Hematopoietic multipotent progenitor cell treated with erythropoietin and hydrocortisone succinate and interleukin-3 and kit ligand, for 8 days (in vitro differentiated cells): ENCODE measurements at places on chromosomes 13 and 19.

DNA sequence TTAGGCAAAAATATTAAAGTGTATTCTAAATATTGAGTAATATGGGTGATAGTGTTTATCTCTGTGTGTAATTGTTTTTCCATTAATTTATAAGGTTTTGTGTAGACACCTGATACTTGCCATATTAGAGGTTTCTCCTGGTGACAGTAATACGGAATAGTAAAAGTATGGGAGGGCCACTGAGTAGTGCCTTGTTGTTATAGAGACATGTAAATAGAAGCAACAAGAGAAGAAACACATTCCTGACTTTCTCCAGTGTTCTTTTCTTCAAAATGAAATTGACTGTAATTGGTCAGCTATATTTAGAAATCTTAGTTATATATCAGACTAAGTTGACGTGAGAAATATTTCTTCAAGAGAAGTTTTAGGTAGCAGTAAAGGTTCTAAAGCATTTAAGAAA lies 18.5 kb downstream of the RNASEH2B start:
- no peak for DNase-seq

DNA sequence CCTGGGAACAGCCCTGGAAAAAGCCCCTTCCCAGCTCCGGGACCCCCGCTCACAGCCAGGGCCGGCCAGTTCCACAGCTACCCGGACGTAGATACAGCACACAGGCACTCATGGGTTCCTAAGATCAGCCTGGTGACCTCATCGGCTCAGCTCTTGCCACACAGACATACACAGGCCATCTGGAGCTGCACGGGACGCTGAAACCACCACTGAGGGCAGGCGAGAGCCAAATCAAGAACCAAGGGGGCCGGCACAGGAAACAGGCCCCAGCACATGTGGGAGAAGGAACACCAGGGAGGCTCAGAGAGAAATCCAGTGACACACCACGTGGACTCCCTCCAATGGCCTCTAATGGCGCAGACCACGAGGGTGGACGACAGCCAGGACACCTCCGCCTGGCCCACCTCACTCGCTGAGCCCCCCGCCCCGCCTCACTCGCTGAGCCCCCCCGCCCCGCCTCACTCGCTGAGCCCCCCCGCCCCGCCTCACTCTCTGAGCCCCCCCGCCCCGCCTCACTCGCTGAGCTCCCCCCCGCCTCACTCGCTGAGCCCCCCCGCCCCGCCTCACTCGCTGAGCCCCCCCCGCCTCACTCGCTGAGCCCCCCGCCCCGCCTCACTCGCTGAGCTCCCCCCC lies 69.7 kb upstream of the C13orf46 start:
- DNase-seq, result peak; percentile 35

GRCh38 chr13:49610176-49610575 lies 18.1 kb upstream of the ARL11 start:
- DNase-seq, result no peak

- DNase-seq, result no peak
Observed at GRCh38 chr19:38921420-38922274, 8.9 kb downstream of the SARS2 start.

- DNase-seq, result no peak
Observed at GRCh38 chr13:110042253-110042950, 256.0 kb upstream of the IRS2 start.

GRCh38 chr19:38975214-38975860 lies at the start of gene FBXO17:
Gene FBXO17 (minus strand): TSS chr19:38975742. CDS start chr19:38950319, 25,423 bp downstream.
- no peak for DNase-seq

GRCh38 chr13:97191142-97191541 lies 31.0 kb upstream of the MBNL2 start:
- DNase-seq, result no peak

DNA sequence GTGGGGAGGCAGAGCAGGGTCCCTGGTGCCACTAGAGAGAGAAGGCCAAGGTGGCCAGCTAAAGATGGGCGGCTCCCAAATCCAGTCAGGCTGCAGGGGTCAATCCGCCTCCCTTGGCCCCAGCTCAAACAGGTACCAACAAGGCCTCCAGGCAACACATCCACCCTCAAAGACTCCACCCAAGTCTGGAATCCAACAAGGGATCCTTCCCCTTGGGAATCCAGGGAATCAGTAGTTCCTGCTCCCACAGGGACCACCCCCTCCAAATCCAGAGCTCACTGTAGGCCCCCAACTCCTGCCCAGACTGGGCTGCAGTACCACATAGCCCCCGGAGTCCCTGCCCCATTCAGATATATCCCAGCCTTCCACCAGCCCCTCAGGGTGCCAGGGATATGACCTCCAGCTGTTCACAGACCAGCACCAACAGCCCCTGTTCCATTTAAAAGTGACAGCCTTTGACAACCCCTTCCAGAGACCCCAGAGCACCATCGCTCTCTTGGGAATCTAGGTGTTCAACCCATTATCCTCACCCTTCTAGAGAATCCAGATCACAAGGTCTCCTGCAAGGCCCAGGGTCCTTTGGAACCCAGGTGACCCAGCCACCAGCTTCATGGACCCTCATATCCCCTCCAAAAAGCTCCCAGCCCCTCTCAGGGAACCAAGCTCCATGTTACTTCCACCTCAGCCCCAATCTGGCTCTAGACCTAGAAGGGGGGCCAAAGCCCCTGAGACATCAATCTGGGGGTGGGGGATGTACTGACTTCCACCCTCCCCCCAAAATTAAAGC lies 3.2 kb downstream of the ERF start:
- DNase-seq, result no peak

DNA sequence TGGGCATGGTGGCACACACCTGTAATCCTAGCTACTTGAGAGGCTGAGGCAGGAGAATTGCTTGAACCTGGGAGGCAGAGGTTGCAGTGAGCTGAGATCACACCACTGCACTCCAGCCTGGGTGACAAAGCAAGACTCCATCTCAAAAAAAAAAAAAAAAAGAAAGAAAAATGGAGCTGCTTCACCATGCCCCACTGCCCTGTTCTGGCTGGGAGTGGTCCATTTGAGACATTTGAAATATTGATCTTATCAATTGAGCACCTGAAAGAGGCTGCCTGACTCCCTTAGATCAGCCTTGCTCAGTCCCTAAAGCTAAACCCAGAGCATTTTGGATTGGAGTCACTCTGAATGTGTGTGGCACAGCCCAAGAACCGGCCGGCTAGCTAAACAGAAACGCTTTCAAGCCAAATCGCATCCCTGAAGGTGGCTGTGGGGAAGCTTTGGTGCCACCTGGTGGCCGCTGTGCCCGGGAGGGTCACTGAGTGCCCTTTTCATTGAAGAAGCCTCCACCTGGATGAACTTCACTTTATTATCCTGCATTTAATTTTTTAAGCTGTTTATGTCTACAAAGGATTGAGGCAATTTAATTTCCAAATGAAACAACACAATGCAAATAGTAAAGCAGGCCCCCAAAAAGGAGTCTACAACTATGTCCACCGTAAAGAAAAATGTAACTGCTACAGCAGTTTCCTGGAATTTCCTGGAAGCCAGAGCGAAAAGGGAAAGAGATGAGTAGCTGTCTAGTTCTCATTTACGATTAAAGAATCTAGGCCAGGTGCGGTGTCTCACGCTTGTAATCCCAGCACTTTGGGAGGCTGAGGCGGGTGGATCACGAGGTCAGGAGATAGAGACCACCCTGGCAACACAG lies 53.1 kb upstream of the SERPINE3 start:
- peak; percentile 63 for DNase-seq

DNA sequence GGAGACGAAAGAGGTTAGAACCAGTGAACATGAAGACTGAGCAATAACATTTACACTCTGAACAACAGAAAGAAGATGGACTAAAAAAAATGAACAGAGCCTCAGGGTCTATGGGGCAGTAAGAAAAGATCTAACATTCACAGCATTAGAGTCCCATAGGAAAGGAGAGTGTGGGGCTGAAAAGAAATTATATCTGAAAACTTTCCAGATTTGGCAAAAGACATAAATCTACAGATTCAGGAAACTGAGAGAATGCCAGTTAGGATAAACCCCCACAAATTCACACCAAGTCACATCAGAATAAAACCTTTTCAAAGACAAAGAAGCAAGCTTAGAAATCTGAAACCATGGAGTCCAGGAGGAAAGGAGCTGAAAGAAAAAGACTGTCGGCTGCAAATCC lies 20.3 kb upstream of the TUBGCP3 start:
- DNase-seq, result no peak

- no peak for DNase-seq
Observed at GRCh38 chr19:58474997-58475713, 997 bp upstream of the ZNF446 start.

- DNase-seq, result no peak
Observed at GRCh38 chr19:16457195-16457953, 14.4 kb downstream of the EPS15L1 start.
